ENCODE measurements at places on chromosomes 3 and 15. TPM values are rescaled to one million over a fixed set of nuclear protein-coding genes. Genes with fewer than 3 reads are reported as not detected.

PLAAT1 gene
- total RNA-seq, result 10.3 TPM

- no peak for DNase-seq
- H3K36me3 ChIP-seq, result no peaks in the 10 kb centered on the region
- no peak overlapping the region for H3K4me3 ChIP-seq
- H3K4me1 ChIP-seq, result no peaks in the 10 kb centered on the region
- H3K27ac ChIP-seq, result no peak overlapping the region
- no peaks in the 10 kb centered on the region for H3K27me3 ChIP-seq
Measured at GRCh38 chr3:32082721-32083120, 23.7 kb upstream of the GPD1L start.

GRCh38 chr3:51686056-51686455 is 15.0 kb downstream of the TEX264 start:
- no peak overlapping the region for H3K4me3 ChIP-seq
- H3K27ac ChIP-seq, result peak overlapping the region; percentile 84
- no peaks in the 10 kb centered on the region for H3K27me3 ChIP-seq

- no peak for DNase-seq
- H3K27me3 ChIP-seq, result no peaks in the 10 kb centered on the region
- peak overlapping the region; percentile 91 for H3K27ac ChIP-seq
- H3K36me3 ChIP-seq, result no peaks in the 10 kb centered on the region
Measured at GRCh38 chr15:83205725-83206324, 1.8 kb downstream of the HDGFL3 start.

Measured in right atrium auricular region (tissue), 2 donors.